ENCODE measurements at places on chromosomes 4 and X.

GRCh38 chrX:19839770-19840254 is 47.6 kb downstream of the SH3KBP1 start:
- DNase-seq: no peak

- no peak for DNase-seq
These were observed 78.9 kb downstream of the IL21 start for GRCh38 chr4:122541996-122542395.

DNA sequence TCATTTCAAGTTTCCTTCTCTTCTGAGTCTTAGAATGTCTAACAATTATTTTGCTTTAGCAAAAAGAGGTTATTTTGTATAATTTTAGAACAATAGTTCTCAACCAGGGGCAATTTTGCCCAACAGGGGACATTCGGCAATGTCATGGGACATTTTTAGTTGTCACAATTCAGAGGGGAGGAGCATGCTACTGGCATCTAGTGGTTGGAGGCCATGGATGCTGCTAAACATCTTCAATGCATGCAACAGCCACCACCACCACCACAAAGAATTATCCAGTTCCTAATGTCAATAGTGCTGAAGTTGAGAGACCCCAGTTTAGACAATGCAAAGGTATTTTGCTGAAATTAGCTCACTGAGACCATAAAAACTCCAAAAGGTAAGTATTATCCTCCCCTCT is 122.5 kb downstream of the ARHGAP6 start:
- DNase-seq: no peak

- no peak for DNase-seq
These were observed 1.8 kb downstream of the CCSER1 start for GRCh38 chr4:90128961-90129495.

DNA sequence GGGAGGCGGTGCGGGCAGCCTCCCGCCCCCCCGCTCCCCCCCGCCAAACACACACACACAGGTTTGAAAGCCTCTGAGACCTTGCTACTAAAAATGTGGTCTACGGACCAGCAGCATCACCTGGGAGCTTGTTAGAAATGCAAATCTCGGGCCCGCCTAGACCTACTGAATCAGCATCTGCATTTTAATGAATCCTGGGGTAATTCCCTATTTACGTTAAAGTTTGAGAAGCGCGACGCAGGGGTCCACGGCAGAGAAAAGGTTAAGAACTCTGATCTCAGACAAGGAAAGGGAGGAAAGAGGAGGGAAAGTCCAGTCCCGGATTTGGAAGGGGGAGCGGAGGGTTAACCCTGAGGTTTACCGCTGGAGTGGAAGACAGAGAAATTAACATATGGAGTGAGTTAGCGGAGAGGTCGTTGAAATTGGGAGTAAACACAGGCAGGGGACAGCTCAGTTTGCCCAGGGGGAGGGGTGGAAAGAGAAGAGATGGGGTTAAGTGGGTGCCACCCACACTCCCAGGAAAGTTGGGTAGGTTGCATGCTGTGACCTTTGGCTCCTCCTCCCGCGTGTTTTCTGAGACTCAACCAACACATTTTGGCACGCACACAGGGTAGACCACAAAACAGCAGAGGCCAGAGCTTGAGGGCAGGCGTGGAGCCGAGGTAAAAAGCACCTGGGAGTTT is 483.6 kb downstream of the BCOR start:
- peak; percentile 47 for DNase-seq

DNA sequence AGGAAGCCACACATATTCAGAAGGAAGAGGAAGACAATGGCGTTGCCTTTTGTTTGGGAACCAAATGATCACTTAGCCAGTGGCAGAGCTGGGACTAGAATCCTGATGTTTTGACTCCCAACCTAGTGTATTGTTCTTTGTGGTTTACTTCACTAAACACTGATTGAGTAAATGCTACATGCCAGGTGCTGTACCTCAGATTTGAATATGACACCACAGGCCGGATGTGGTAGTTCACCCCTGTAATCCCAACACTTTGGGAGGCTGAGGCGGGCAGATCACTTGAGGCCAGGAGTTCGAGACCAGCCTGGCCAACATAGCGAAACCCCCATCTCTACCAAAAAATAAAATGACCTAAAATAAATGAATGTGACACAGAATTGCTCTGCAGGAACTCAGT is 8.4 kb downstream of the NDUFA1 start:
- no peak for DNase-seq

DNA sequence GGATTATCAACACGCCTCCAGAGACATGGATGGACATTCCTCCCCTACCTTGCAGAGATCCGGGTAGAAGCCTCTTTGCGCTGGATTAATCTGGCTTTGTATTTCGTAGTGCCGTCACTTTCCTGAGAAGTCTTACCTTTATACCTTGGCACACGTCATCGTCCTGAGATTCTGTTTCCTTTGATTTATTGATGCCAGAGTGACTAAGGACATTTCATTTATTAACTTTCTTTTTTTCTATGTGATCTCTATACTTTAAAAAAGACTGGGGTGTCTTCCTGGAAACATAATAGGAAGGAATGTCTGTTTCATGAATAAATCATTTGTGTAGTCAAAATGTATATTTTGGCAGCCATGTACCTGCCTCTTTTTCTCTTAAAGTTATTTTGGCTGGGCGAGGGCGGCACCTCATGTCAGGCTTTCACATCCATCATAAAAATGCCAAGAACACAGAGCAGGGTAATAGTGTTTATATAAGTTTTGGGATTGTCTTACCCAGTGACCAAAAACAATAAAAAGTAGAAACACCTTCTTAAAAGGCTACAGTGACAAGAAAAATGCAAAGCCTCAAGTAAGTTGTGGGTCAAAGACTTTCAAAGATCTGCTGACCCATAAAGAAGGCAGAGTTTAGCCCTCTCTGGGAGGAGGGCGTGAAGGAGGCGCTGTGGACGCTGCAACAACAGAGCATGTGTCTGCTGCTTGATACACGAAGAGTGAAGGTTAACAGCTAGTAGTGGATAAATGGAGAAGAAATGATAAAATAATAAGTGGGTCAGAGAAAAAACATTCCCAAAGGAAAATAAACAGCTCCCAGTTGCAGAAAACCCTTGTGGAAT is 124.4 kb downstream of the SHROOM3 start:
- DNase-seq: no peak

GRCh38 chr4:53706422-53707032 is 115.2 kb upstream of the LNX1 start:
- DNase-seq: no peak

DNA sequence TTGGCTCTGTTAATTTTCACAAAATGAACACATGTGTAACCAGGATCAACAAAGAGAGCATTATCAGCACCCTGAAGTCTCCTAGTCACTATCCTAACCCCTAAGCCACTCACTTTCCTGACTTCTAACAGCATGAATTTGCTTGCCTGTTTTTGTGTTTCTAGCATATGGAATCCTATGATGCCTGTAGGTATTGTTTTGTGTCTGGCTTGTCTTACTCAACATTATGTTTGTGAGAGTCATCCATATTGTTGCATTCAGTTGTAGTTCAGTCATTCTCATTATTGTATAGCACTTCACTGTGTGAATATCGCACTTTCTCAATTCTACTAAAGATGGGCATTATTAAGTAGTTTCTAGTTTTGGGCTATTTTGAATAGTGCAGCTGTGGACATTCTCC is 15.6 kb downstream of the EDNRA start:
- DNase-seq: no peak

DNA sequence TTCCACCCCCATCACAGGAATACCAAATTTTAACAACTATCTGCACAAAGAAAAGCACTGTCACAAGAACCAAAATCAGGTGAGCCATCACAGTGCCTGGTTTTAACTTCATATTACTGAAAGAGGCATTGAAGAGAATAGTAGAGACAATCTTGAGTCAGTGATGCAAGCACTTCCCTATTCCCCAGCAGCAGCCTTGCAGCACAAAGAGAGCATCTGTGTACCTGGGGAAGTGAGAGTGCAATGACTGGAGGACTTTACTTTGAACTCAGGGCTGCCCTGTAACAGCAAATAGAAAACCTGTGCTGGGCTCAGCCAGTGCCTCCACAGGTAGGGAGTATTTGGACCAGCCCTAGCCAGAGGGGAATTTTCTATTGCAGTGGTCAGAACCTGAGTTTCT is 361.8 kb downstream of the TEX13C start:
- no peak for DNase-seq

DNA sequence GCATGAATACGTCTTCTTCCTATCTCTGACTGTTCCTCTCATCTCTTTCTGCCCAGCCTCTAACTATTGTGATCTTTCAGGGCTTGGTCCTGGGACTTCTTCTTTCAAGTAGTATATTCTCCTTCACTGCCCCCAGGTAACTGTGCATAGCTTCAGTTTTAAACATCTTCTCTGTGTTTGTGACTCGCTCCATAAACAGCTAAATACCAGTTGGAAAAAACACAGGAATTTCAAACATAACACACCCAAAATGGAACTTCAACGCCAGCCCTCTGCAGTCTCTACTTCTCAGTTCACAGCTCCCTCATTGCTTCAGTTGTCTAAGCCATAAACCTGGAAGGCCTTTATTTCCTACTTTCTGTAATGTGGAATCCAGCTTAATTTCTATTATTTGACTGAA is 16.6 kb downstream of the TRIML2 start:
- no peak for DNase-seq

GRCh38 chr4:139460565-139460964 is 6.6 kb downstream of the RAB33B start:
- DNase-seq: no peak

DNA sequence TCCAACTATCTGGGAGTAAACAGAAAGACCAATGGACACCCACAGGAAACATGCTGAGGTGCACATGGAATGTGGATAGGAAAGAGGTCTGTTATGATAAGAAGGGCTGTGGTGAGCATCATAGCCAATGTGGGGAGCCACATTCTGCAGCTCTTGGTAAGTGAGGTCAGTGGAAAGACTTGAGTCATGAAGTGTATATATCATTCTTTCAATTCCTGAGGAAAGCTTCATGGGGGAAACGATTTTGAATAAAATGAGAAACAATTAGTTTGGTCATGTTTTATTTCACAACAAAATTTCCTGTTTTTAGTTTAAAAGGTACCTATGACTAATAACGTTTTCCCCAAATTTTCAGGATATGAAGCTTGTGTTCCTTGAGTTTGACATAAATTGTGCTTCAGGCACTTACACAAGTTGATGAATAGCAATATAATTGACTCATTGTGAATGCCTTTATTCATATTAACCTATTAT is 41.4 kb upstream of the RASSF6 start:
- no peak for DNase-seq

- peak; percentile 20 for DNase-seq
These were observed 38.5 kb upstream of the UGT2B7 start for GRCh38 chr4:69057620-69058409.

- DNase-seq: peak; percentile 74
These were observed 12.1 kb downstream of the PJA1 start for GRCh38 chrX:69153060-69153730.

- DNase-seq: no peak
These were observed 101.8 kb upstream of the TLR3 start for GRCh38 chr4:185966997-185967775.
